Activated CD4-positive, alpha-beta T cell treated with anti-CD3 and anti-CD28 coated beads, Interleukin-2, amount 50 U/mL, for 48 hours (primary cell): ENCODE measurements at places on chromosomes 5 and 9.

DNA sequence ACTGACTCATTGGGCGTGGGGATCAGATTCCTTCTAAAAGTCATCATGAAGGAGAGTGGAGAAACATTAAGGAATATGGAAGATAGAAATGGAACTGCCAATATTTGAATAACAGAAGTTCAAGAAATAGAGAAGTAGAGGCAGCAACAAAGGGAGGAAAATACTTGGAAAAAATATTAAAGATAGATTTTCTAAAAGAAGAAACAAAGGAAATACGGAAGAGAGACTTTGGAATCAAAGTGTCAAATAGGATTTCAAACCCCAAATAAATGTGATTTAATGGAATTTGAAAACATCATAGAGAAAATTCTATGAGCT is 605.1 kb upstream of the KLF4 start:
- DNase-seq: no peak

DNA sequence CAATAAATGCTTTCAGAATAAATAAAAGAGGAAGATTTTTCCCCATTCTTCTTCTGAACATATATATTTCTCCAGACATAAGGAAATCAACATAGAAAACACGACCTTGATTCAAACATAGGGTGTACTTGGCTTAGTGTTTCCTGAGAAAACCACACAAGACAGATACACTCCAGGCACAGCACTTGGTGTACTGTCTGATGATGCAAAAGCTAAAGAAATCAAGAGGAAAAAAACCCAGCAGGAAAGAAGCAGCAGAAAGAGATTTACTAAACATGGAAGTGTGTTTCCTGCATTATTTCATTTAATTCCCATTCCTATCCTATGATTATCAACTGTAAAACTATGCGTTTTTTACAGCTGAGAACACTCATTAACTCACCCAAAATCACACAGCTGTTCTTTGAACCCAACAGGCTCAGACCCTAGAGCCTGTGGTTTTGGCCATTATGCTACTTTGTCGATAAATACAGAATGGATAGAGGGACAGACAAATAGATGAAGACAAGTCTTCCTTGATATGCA is 46.1 kb downstream of the NIPAL4 start:
- DNase-seq: no peak

GRCh38 chr9:84325347-84325973 is 15.1 kb downstream of the SLC28A3 start:
- DNase-seq: no peak

DNA sequence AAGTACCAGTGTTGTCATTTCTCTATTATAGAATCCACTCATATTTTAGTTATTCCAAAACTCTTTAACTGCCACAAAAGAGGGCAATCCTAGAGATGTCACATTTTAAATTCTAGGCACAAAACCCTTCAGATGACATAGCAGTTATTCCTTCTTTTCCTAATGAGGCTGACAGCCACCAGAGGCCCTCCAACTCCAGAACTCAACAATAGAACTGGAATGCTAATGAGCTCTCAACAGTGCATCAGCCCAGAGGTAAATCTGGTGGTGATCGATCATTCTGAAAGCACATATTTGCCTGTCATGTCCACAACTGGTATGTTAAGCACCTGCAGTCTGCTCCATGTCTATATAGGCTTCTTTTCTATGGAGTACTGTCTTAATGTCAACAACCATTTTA is 40.2 kb upstream of the RAB3C start:
- no peak for DNase-seq

DNA sequence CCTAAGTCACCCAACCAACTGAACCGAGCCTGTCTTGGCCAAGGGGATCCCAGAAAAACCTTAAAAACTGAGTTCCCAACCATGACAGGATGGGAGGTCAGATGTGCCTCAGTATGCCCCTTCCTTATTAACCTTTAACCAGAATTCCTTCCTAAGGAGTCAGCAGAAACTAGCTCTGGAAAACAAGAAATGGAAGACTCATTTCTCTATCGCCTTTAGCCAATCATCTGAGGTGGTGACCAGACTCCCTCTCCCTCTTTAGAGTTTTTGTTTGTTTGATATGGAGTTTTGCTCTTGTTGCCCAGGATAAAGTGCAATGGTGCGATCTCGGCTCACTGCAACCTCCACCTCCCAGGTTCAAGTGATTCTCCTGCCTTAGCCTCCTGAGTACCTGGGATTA is 37.5 kb downstream of the SLC28A3 start:
- no peak for DNase-seq

GRCh38 chr5:113375480-113376060 is 59.2 kb downstream of the TSSK1B start:
- DNase-seq: no peak

DNA sequence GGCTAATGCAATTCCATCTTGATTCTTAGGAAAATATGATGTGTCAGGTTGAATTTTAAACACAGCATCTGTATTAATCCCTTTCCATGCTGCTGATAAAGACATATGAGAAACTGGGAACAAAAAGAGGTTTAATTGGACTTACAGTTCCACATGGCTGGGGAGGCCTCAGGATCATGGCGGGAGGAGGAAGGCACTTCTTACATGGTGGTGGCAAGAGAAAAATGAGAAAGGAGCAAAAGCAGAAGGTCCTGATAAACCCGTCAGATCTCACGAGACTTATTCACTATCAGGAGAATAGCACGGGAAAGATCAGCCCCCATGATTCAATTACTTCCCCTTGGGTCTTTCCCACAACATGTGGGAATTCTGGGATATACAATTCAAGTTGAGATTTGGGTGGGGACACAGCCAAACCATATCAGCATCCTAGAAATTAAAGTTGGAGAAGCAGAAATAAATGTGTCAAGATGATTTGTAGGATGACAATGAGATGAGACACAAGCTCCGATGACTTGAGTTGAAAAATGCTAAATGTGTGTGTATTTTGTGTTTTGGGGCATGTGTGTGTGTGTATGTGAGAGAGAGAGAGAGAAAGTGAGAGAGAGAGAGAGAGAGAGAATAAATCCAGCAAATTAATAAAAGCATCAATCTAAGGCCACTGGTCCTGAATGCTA is 48.5 kb upstream of the ANKRD55 start:
- no peak for DNase-seq

DNA sequence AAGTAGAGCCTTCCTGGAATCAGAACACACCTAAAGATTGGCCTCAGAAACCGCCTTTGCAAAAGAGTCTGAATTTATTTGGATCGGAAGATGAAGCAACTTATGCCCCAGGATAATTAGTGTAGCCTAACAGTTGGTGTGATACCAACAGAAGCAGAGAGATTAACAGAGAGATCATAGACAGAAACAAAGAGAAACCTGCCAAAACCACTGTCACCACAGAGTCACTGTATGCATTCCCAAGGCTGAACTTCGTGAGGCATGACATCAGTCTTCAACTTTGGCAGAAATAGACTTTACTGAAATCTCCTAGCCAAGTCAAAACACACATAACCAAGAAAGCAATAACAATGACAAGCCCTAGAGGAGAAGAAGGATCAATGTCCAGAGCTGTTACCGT is 361.8 kb downstream of the ELAVL2 start:
- no peak for DNase-seq

DNA sequence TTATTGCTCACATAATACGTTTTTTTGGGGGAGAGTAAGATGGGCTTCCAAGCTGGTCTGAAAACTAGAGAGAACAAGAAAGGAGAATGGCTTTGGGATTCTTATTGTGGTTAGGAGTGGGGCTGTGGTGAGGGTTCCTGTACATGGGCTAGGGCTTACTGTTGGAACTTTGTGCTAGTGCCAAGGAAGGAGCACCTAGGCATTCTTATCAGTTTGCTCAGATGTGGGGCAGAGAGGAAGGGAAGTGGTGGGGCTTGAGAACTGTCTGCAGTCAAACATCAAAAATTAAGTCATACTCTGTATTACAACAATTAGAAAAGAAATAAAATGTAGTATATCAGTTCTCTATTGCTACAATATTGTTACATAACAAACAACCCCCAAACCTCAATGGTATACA is 4.0 kb upstream of the THBS4 start:
- DNase-seq: no peak

- DNase-seq: no peak
These were observed 36.5 kb upstream of the LRRC14B start for GRCh38 chr5:154826-155225.

DNA sequence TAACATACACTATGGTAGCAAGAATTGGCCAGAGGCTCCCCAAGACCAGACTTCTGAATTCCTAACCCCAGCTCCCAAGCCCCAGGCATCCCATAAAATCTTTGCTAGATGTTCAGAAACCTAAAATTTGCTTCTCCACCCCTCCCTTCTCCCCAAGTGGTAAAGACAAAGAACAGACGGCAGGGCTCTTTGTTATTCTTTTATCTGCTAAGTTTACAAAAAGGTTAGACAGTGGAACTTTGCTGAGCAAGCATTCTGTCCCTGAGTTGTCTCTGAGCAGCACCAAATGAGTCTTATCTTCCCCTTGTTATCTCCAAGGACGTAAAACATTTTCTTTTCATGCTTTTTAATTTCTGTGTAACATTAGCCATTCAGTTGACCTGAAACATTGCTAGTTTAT is 30.2 kb downstream of the TJP2 start:
- no peak for DNase-seq

DNA sequence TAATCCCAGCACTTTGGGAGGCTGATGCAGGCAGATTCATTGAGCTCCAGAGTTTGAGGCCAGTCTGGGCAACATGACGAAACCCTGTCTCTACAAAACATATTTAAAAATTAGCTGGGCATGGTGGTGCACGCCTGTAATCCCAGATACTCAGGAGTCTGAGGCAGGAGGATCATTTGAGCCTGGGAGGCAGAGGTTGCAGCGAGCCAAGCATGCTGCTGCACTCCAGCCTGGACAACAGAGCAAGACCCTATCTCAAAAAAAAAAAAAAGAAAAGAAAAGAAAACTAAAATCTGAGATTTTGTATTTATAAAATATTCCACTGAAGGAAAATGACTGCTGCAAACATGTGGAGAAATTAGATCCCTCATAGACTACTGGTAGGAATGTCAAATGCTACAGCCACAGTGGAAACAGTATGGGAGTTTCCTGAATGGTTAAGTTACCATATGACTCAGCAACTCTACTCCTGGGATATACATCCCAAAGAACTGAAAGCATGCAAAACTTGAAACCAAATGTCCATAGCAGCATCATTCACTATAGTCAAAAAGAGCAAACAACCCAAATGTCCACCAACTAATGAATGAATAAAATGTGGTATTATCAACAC is 106.1 kb downstream of the UBAP2 start:
- DNase-seq: no peak

GRCh38 chr5:59798862-59799667 is 94.5 kb downstream of the PDE4D start:
- no peak for DNase-seq

GRCh38 chr5:107470295-107470582 is 200.5 kb downstream of the EFNA5 start:
- no peak for DNase-seq

DNA sequence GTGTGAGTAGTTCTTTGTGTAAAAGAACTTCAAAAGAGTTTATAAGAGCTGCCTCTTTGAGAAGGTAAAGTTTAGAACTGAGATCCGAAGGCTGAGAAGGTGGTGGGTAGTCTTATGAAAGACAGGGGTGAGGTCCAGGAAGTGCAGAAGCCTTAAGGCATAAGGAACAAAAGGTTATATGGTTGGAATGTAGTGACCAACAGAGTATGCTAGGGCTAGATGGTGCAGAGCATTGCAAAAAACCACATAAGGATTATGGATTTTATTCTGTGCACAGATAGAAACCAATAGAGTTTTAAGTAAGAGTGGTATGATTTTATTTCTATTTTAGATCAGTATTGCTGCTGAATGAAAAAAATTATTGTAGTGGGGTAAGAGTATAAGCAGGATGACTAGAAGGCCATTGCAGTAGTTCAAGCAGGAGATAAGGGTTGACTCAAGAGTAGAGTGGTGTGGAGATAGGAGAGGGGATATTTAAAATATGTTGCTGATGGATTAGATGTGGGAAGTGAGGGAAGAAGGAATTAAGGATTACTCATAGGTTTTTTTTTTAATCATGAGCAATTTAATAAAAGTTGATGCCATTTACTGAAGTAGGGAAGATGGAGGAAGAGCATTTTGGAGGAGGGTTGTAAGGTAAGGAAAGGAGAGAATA is 3.7 kb downstream of the RECK start:
- no peak for DNase-seq

GRCh38 chr9:22157276-22157675 is 148.2 kb upstream of the CDKN2B start:
- no peak for DNase-seq

- no peak for DNase-seq
These were observed 34.9 kb downstream of the SYK start for GRCh38 chr9:90836411-90837080.
